ENCODE measurements at places on chromosomes 16 and 17.
A peak's percentile ranks its signal among the peaks of the same experiment; 100 is the strongest.

- no peak for DNase-seq
Observed at GRCh38 chr16:58046936-58047335, 21.4 kb downstream of the MMP15 start.

DNA sequence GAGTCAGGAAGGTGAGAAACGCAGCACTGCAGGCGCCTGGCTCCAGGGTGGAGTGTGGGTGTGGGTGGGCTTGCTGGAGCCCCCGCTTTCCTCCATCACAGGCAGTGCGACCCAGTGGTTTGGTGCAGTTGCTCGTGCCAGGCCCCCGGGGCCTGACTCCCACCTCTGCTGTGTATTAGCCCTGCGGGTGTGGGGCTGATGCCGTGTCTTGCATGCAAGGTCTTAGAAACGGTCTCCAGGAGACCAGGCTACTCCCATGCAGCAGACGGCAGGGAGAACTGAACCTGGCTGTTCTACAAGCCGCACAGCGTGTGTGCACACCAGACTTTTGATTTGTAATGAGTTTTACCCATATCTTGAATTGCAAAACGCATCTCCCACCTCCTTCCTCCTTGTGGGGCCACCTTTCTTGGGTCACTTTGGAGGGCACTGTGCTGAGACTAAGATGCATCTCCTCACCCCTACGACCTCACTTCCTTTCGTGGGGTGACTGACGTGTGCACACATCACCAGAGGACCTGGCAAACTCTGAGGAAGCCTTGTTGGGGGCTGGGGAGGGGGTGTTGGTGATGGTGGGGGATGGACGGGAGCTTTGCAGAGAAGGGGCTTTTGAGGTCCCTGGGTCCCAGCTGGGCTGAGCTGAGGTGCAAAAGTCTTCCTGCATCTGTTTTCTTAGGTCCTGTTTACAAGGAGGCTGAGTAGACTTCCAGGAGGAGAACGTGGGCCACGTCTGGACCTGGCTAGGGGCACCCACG, 101.8 kb upstream of the TNRC6C start:
- DNase-seq, result no peak

GRCh38 chr16:85529489-85530369, 83.4 kb upstream of the GSE1 start:
- DNase-seq, result no peak

DNA sequence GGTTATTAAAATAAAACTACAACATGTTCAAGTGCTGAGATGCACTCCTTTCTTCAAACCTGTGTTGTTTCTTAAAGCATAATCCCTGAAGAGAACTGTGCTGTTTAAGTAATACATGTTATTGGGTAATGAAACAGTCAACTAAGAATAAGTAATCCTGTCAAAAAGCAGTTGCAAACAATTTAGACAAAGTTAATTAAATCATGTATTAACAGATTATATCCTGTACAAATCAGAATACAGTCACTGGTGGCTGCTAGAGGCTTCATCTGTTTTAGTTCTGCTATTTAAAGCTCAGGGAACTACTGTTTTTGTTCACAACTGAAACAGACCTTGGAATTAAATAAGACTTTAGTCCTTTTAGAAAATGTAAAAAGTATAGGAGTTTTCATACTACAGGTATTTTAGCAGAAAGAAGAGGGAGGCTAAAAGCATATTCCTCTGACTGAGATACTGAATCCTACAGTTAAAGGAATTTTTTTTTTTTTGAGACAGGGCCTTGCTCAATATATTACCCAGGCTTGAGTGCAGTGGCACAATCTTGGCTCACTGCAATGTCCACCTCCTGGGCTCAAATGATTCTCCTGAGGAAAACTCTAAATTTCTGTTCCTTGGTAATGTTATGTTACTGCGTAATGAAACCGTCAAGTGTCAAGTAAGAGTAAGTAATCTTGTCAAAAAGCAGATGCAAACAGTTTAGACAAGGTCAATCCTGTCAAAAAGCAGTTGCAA, 27.3 kb upstream of the ITGA2B start:
- DNase-seq, result no peak

DNA sequence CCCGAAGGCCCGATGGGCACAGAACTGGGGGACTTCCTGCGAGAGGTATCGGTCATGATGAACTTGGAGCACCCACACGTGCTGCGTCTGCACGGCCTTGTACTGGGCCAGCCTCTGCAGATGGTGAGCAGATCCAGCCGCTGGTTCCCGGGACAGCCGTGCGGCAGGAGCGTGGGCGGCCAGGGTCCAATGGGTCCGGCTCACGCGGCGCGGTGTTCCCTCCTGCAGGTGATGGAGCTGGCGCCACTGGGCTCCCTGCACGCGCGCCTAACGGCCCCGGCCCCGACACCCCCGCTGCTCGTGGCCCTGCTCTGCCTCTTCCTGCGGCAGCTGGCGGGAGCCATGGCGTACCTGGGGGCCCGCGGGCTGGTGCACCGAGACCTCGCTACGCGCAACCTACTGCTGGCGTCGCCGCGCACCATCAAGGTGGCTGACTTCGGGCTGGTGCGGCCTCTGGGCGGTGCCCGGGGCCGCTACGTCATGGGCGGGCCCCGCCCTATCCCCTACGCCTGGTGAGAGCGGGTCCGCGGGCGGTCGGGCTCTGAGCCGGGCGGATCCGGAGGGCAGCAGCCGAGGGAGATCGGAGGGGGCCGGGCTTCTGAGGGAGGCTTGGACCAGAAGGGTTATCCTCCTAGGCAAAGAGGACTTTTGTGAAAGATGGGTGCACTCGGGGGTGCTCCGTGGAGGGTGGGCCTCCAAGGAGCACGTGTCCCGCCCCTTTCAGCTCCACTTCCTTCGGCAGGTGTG, 3.0 kb downstream of the TNK1 start:
- DNase-seq, result peak; percentile 83

GRCh38 chr17:19411631-19412030, 599 bp downstream of the RNF112 start:
- DNase-seq, result no peak

- no peak for DNase-seq
Observed at GRCh38 chr17:32596206-32596605, 109.4 kb downstream of the CDK5R1 start.

DNA sequence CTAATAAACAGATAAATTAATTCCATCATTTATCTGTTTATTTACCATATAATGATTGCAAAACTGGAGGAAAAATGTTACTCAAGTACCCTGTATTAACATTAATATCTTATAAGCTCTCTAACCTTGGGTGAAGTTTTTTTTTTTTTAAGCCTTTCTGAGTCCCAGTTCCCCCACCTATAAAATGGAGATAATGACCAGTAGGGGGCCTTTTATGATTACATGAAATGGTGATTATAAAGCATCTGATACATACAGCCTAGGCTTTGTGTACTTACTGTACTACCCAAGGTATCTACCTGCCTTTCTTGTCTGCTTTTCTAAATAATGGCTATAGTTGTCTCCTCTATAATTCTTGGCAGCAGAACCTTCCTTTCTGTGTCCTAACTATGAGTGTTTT, 22.6 kb downstream of the LRRC36 start:
- no peak for DNase-seq

DNA sequence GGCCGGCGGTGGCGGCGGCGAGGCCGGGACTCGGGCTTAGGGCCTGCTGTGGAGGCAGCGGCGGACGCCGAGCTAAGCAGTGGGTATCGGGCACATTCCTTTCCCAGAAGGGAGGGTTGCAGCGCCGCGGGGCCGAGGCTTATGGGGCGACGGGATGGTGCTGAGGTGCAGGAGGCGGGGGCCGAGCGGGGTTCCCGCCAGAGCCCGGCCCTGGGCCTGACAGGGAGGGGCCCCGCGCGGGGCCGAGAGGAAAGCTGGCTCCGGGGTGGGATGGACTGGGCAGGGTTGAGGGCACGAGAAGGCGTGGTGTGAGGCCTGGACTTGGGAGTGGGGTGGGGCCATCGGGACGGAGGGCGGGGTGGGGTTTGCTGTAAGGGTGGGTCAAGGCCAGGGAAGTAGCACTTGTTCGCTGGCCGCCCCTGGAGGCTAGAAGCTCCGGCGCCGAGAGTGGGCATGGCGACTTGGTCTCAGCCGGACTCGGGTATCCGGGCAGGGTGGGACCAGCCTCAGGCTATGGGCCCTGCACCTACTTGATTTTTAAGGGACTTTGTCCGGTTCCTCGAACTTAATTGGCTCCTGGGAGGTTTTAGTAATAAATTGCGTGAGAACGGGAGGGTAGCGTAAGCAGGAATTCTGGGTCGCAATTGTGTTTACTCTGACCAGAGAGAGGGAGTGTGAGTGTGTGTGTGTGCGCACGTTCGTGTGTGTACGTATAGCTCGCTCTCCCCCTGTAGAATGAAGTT, 396 bp downstream of the NFE2L1 start:
- DNase-seq, result no peak

GRCh38 chr16:77599793-77600415, 122.4 kb upstream of the NUDT7 start:
- no peak for DNase-seq

GRCh38 chr16:83350481-83350880, 457.3 kb upstream of the HSBP1 start:
- no peak for DNase-seq

- no peak for DNase-seq
Observed at GRCh38 chr16:89687092-89687940, 827 bp downstream of the CDK10 start.

- DNase-seq, result no peak
Observed at GRCh38 chr16:30556125-30556473, 2.1 kb downstream of the ZNF764 start.

DNA sequence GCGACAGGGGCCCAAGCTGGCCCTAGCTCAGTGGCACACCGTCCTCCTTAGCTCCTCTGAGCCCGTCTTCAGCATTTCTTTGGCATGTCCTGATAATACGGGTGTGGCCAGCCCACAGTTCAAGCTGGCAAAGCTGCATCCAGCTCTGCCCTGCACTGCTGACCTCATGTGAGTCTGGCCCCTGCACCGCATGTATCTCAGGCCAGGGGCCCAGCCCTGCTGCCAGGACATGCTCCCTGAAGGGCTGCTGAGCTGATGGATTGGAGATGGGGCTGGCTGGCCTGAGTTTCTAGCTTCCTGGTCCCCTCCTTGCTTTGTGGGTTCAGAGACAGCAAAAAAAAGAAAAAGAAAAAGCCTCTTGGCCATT, 2.4 kb downstream of the DOC2B start:
- DNase-seq, result no peak

DNA sequence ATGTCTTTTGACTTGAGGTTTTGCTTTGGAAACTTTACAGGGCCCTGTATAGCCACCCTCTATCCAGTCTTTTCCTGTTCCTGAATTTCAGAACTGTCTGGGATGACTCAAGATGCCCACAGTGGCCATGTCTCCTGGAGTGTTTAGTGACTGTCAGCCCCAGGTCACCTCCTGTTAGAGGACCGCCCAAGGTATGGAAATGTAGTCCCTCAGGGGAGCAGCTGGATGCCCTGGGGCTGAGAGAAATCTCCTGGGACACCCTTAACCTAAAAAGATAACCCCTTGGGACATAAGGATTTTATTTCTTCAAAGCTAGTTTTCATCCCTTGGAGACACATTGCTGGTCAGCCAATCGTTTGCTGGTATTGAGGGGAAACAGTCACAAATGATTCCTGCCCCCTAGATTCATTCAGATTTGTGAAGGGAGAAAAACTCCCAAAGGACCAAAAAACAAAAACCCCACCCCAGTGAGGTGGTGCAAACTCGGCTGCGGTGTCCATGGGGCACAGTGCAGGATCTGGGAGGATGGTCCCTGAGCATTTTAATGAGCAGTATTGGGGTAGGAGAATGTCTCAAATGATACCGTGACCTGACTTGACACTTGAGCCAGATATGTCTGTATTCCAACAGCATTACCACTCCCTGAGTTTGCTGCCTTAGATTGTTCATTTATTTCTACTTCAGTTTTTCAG, 1.7 kb downstream of the ZNF267 start:
- DNase-seq, result no peak

GRCh38 chr16:47061204-47061603, 82.5 kb downstream of the NETO2 start:
- no peak for DNase-seq

- DNase-seq, result no peak
Observed at GRCh38 chr16:66886321-66886720, 6.0 kb downstream of the PDP2 start.

- no peak for DNase-seq
Observed at GRCh38 chr17:42521666-42522262, 14.3 kb upstream of the NAGLU start.

Data from activated naive CD8-positive, alpha-beta T cell treated with anti-CD3 and anti-CD28 coated beads for 36 hours (primary cell).